ENCODE measurements at places on chromosomes 2 and 18.

DNA sequence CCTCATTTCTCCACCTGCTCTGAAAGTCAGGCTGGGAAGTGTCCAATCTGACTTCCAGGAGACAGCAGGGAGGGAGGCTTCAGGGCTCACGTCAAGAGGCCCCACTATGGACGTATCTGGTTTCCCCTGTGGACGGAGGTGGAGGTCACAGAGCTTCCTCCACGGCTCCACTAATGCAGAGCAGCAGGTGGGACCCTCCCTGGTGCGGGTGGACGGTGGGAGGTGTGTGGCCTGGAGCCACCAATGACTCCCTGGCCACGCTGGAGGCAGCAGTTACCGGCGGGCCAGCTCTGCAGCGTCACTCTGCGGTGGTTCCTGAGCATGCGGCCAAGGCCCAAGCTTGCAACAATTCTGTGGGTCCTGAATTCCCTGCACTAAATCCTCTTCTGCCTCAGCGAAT, 9.0 kb downstream of the CRACDL start:
- no peak for DNase-seq

GRCh38 chr2:241820625-241821384, 11.8 kb downstream of the NEU4 start:
- DNase-seq: no peak

GRCh38 chr2:16470936-16471490, 194.6 kb downstream of the CYRIA start:
- no peak for DNase-seq

DNA sequence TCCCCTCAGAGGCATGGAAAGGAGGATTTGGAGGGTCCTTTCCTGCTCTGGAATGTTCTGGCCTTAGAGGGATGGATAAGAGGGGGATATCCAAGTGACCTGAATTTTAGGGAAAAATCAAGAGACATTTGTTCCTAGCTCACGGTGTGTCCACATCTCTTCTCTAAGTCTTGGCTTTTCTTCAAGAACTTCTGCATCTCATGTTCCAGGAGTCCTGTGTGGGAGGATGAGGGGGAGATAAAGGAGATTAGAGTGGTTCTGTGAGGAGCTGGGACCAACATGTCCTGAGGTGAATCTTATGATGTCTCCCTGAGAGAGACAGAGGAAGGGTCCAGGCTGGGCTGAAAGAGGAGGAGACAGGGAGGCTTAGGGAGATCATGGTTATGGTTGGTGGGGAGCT, 11.7 kb downstream of the EMX1 start:
- DNase-seq: no peak

- no peak for DNase-seq
These were observed 134.4 kb upstream of the SLC1A4 start for GRCh38 chr2:64854773-64855237.
